ENCODE measurements at places on chromosomes 3 and 15.
A peak's percentile ranks its signal among the peaks of the same experiment; 100 is the strongest.

GRCh38 chr15:29125382-29126207 lies 144.0 kb downstream of the NSMCE3 start:
- no peak for DNase-seq

DNA sequence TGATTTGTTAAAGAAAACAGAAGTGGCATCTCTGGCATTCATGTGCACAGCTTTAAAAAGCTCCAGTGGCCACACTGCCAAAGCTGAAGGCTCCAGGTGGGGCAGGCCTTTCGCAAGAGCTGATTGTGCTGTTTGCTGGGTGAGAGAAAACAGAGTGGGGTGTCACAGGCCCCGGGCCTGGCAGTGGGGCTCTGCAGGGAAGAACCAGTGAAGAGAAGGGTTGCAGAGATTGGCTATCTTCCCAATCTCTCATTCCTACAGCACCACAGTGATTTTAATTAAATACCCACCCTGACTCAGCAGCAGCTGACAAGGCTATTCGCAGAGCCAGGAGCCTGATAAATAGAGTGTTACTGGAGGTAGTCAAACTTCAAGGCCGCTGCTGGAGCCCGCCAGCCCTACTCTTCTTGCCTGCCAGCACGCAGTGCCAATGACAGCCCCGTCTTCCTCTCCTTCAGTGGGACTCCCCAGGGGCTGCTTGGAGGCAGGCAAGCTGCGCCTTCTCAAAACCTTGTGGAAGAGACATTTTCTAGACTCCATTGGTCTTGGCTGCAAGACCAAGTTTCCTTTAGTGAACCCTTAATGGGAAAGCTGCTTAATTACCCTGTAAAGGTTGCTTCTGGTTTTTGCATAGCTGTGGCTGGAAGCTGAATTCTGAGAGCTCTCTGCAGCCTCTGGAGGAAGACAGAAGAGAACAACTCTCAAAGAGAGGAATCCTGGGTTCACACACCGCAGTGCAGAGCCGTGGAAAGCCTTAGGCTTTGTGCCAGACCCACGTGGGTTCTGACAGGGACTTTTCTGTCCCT lies 225.8 kb upstream of the SLCO3A1 start:
- DNase-seq = no peak

DNA sequence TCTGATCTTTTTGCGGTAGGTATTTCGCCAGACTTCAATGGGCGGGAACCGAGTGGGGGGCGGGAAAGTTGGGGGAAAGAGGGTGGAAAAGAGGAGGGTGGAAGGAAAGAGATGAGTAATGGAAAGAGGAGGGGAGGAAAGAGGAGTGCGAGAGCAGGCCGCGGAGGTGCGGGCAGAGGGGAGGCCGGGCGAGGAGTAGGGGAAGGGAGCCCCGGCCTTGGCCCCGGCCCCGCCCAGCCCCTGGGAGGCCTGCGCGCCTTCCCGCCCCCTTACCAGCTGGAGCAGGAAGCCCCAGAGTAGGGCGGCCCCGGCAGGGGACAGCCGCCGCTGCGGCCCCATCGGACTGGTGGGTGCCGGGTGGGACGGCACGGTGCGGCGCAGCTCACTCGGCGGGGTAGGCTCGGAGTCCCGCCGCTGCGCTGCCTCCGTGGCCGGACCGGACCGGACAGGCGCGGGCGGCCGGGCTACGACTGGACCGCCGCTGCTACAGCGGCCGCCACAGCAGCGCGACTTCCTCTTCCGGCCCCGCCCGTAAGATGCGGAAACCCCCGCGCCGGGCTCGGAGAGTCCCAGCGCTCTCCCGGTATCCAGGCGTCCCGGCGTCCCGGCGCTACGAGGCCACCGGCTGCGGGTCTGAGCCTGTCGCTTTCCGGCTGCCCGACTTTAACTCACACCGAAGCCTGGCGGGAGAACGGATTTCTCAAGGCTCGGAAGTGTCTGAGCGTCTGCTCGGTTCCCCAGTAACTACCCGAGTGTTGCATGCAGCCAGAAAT lies at the start of gene SPPL2A:
Gene SPPL2A (minus strand): TSS at position 512 of the 773 bp plus-strand sequence. CDS start 173 bp downstream, at position 339.
- peak; percentile 74 for DNase-seq

DNA sequence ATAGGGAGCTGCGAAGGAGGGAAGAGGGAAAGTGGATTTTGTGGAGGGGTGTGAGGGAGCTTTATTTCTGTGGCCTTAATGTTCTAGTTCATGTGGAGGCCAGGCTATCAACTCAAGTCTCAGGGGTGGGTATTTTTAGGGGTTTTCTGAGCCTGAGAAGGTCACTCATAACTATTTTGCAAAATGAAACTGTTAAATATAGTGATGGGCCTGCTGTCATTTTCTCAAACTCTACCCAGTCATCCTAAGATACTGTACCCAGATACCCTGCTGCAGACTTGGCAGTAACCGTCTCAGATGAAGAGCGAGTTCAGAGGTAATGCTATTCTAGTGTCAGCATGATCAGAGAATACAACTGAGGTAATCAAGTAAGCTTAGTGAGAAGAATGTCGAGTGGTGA lies 545.0 kb upstream of the TBL1XR1 start:
- no peak for DNase-seq

GRCh38 chr3:115947325-115947724 lies 324.0 kb downstream of the GAP43 start:
- DNase-seq = no peak

- no peak for DNase-seq
Measured at GRCh38 chr3:151034303-151034702, 51.2 kb upstream of the MED12L start.

- no peak for DNase-seq
Measured at GRCh38 chr3:169348929-169349621, 314.4 kb downstream of the MECOM start.

DNA sequence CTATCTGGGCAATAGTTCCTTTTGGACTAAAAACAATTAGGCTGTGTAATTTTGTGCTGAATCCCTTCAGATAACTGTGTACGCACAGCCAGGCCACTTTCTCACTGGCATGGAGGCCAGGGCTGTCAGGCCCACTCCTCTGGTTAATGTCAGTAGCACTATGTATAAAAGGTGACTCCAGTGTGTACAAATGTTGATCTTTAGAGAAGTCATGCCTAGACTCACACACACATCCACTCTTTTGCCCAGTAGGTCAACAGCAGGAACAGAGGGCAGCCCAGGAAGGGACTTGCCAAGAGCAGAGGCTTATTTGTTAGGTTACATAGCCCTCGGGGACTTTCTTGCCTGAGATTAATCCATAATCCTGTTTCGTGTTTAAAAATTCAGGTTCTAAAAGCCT lies 416.6 kb upstream of the WNT5A start:
- DNase-seq = no peak

GRCh38 chr3:105793040-105793439 lies 75.8 kb downstream of the CBLB start:
- no peak for DNase-seq

- DNase-seq = peak; percentile 16
Measured at GRCh38 chr3:119582178-119582577, 2.9 kb downstream of the ADPRH start.

GRCh38 chr15:85274315-85275050 lies 105.9 kb upstream of the AKAP13 start:
- no peak for DNase-seq

DNA sequence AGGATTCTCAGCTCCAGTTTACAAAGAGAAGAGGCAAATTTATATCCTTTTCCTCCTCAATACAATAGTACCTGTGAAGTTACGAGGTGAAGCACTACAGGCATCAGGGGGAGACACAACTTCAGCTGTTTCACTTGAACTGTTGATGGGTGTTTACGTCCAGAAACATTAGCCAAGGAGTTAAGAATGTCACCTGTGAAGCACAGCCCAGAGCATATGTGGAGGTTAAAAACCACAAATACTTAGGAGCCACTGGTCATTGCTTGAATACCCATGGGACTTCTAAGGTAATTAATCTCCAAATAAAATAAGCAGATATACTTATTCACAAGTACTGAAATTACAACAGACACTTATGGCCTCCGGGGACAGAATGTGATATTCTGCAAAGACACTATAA lies 246.5 kb downstream of the ULK4 start:
- DNase-seq = no peak

DNA sequence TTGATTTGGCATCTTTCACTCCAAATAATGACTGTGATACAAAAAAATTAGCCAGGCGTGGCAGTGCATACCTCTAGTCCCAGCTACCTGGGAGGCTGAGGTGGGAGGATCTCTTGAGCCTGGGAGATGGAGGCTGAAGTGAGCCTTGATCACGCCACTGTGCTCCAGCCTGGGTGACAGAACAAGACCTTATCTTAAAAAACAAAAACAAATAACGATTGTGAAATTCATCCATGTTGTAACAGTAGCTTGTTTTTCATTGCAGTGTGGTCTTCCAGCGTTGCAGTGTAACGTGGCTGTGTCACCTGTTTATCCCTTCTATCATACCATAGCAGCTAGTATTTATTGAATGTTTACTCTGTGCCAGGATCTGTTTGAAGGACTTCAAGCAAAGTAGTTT lies 120.9 kb downstream of the ITPR1 start:
- DNase-seq = no peak

All from CD4-positive, alpha-beta T cell treated with Interleukin-15 for 4 hours (primary cell).